NCI-H1694 (cell line): ENCODE measurements at places on chromosomes 1 and 21.

GRCh38 chr1:119363162-119363561 lies 5.4 kb upstream of the HAO2 start:
- DNase-seq = no peak

- no peak for DNase-seq
Measured at GRCh38 chr1:162327788-162328165, 48.9 kb downstream of the SPATA46 start.

DNA sequence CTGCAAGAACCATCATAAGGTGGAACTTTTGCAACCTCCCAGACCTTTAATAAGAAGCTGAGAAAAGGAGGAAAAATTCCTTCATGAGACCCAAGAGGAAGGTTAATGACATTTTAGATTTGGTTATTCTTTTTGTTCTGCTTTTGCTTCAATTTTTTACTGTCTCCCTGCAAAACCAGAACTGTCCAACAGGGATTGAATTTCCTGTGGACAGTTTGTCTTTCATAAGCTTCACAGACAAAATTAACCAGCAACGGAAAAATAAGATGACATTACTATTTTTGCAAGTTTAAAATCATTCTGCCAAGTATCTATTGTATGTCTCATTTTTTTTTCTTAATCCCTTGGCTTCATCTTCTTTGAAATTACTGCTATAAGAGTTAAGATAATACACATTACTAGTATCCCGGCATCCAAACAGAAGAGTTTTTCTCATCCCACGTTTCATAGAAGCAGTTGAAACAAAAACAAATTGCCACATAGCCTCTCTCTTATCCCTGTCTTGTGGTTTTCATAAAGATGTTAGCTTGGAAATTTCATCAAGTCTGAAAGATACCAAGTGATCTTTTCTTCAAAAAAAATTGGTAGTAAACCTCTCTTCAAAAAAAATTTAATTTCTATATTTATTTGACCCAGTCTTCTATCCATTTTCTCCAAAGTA lies 465.3 kb upstream of the PTBP2 start:
- no peak for DNase-seq

DNA sequence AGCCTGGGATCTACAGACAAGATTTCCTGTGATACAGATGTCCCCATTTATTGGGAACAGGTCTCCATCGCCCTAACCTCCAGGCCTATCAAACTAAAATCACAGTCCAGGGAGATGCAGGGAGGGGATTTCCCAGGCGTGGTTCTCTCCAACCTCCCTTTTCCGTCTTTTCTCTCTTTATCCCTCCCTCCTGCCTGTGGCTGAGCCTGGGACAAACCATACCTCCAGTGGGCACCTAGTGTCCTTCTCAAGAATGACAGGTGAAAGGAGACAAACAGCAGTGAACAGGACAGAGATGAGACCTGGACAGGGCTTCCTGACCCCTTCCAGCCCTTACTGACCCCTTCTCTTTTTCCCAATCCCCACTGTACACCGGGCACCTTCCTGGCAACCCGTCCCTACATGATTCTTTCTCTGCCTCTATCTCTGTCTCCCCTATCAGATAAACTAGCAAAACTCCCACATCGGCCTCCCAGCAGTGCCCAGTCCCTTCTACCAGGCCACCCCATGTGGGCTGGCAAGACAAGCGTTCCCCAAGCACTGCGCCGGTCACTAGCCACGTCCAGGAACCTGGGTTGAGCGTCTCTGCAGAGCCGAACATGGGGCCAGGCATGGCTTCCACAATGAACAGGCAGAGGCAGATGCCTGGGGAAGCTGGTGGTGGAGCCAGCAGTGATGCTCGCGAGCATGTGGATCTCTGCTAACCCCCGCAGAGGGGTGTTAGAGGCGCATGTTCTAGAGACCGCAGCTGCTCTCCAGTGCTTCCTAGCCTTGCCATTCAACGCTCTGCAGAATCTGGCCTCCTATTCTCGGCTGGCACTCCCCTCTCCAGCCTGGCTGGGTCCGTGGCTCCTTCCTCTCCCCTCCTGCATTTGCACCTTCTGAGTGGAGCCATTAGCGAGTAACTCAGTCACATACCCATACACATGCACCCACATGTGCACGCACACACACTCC lies 54.7 kb downstream of the ELK4 start:
- DNase-seq = no peak

DNA sequence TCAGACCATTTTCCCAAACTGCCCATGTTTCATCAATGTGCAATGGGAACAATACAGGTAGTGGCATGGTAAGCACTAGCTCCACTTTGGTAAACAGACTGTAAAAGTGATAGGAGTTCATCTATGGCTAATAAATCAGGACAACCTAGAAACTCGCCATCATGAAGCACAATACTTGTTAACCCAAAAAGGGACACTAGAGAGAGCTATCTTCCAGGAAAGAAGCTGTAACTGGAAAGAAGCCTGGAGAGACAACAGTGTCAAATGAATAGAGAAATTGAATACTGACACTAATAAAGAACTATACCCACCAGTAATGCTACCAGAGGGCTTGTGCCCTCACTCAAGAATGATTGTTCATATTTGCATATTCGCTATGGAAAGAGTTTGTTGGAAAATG lies 164.7 kb upstream of the RGS18 start:
- DNase-seq = no peak

GRCh38 chr21:38355992-38356781 lies 99.4 kb downstream of the KCNJ15 start:
- DNase-seq = peak; percentile 69

DNA sequence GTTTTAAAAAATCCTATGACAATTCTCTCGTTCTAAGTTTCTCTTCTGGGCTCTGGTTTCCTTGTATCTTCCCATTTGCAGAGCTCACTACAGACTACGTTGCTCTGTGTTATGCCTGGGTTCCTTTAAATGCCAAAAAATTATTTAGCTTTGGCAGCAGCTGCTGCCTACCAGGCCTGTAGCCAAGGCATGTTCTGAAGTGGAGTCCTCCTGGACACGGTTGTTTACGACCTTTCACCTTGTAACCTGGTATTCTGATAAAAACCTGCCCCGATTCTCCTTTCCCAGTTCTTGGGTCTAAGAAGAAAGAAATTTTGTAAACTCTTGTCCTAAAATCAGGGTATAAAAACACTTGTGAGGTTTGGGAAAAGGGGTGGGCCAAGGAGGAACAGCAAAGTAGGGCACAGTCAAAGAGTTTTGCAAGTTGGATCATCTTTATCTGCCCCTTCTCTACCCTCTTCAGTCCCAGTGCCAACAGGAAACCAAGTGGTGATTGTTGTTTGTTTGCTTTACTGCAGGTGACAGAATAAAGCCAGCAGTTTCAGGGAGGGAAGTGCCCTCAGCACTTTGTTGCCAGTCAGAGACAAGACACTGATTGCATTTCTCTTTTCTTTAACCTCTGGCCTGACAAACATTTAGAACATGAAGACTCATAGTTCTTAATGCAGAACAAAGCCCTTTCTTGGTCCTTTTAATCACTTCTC lies 3.1 kb upstream of the TXNIP start:
- DNase-seq = no peak

DNA sequence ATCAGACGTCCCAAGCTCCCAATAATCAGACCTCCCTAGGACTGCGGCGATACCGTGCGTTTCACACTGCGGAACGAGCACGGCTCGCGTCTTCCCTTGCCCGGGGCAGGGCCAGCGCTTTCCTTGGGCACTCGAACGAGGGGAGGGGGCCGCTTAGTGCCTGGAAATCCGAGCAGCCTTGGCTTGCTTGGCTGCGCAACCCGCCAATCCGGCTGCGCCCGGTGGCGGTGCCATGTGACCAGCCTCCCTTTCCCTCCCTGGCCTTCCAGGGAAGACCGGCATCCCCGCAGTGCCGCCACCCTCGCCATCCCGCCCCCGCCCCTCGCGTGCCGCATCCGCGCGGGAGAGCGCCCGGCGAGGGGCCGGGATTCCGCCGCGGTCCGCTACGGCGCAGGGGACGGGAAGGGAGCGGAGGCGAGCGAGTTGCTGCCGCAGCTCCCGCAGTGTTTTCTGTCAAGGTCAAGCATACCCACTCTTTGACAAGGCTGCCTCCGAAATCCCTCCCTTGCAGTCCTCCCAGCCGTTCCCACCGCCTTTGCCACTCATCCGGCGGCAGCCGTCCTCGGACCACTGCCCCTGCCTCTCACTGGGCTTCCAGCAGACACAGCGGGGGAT lies 8.3 kb upstream of the RNF19B start:
- peak; percentile 34 for DNase-seq

DNA sequence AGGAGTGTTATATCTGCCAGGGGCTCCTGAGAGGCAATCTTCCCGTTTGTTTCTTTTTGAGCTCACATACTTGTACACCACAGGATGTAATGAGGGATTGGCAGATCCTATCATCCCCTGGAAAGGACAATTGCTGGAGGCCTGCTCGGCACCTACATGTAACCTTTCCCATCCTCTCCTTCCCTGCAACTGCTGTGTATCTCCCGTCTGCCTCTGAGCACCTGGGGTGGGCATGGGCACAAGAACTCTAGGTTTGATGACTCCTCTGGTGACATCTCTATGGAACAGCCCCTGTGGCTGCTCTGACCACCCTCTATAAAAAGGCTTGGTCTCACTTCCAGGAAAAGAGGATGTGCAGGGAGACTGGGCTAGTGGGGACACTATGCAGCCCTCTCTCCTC lies 25.0 kb upstream of the SMIM12 start:
- DNase-seq = no peak

DNA sequence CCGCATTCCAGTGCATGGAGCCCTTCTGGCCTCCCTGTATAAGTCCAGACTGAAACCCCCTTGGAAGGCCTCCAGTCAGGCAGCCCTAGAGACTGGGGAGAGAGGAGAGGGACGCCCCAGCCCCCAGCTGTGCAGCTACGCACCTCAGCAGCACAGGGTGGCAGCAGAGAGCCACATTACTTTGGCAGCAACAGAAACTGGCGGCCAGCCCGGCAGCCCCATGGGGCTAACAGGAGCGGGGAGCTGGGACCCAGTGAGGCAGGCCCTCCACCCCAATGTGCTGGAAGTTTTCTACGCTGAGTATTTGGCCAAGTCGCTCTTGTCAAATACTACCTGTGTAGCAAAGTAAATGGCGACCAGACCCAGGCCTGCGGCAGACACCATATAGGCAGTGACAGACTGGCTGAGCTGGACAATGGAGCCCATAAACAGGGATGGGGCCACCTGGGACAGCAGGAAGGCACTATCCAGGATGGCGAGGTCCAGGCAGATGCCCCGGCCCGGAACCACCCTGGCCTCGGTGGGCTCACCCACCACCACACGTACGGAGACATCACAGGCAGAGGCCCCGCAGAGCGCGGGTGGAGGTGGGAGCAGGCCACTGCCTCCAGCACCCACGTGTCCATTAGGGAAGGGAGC lies 21.2 kb downstream of the SLC45A3 start:
- DNase-seq = peak; percentile 82

DNA sequence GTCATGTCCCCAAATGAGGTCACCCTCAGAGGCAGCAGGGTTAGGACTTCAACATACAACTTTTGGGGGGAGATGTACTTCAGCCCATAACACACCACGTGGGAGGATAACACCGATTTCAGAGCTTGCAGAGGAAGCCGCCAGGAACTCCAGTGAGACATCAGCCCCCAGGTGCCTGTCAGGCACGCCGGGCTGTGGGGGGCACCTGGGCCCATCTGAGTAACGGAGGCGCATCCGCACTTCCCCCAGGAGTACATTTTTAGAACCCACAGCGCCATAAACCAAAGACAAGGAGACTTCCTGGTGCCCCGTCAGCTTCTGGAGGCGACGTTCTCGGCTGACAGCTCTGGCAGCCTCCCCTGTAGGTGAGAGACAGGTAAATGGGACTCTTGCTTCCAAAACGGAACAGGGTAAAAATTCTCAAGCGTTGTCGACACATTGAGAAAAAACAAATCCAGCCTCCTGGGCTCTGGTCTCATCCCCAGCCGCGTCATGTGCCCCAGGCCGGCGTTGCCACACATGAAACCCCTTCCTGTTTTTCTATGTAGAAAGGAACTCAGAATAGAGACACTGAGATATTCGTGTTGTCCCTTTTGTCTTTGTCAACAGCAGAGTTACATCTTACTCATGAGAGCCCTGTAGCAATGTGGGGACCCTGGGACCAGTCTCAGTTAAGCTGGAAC lies 93.3 kb downstream of the PDE9A start:
- DNase-seq = no peak

- DNase-seq = no peak
Measured at GRCh38 chr21:40689840-40690360, 157.1 kb downstream of the DSCAM start.

- no peak for DNase-seq
Measured at GRCh38 chr1:167439301-167439988, 78.9 kb downstream of the CD247 start.

DNA sequence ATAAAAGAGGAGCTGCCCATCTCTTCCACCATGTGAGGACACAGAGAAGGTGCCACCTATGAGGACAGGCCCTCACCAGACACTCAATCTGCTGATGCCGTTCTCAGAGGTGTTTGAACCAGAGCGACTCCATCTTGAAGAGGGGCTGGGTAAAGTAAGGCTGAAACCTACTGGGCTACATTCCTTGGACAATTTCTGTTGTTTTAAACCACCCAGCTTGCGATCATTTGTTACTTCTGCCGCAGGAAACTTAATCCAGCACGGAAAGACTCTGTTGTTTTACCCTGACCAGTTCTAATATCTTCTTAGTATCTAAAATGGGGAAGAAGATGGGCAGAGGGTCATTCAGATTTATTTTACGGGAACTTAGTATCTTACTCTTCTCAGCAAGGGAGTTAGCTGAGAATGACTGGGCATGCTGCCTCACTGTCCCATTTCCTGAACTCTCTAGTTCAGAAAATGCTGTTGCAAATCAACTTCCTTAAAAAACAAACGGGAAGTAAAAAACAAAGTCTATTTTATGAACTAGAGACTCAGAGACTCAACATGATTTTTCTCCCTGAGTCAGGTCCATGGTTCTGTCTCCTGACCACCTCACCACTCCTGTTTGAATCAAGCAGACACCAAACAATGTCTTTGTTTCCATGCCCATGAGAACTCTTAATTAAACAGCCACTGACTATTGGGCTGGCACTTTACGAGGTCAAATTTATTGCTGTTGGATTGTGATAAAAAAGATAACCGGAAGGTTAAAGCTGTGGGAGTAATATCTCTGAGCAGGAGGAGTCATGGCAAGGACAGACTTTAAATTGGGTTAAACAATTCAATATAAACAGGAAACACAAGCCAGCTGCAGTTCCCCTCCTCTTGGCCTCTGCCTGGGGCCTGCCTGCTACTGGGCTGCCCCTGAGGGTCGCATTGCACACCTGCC lies 23.8 kb upstream of the IFNAR1 start:
- no peak for DNase-seq
